H7 (cell line): ENCODE measurements at places on chromosomes 12 and 14.

DNA sequence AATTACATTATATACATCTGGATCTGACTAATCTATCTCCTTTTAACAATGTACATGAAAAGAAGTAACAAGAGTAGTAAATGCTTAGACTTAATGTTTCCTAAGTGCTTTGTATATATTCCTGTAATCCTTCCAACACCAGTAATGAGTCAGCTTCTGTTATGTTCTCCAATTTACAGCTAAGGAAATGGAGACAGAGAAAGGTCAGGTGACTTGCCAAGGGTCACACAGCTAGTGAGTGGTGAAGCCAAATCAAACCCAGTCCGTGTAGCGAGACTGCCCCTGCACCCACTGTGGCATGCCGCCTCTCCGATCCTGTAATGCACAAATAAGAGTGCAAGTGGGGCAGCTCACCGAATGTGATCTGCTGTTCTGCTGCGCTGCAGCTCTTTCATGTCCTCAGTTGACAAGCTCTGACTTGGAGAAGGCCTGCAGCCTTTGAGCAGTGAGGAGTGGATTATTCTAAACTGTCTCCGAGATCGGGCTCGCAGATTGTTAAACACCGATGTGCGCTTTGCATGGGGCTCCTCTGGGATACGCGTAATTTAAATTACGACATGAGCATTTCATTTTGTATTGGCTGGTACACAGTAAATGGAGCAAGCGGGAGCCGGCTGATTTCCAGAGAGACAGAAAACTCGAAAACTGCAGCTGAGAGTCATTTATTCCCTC lies 65.1 kb upstream of the KTN1 start:
- no peak for DNase-seq

DNA sequence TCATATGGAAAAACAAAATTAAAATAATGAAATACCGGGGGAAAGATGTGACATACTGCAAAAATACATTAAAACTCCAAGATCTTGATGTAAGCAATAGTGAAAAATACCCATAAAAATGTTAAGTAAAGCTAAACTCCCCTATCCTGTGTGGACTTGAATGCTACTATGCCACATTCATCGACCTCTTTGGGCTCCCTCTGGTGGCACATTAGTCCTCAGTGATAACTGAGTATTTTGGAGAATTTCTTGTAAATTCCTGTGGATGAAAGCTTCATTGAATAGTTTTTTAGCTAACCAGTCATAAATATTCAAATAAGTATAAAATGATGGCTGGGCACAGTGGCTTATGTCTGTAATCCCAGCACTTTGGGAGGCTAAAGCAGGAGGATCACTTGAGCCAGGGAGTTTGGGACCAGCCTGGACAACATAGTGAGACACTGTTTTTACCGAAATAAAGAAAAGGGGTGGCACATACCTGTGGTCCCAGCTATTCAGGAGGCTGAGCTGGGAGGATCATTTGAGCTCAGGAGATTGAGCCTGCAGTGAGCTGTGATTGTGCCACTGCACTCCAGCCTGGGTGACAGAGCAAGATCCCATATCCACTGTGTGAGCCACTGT lies 42.4 kb upstream of the SGPP1 start:
- peak; percentile 57 for DNase-seq

GRCh38 chr12:128483526-128484255 lies 216.7 kb downstream of the TMEM132C start:
- DNase-seq: no peak

DNA sequence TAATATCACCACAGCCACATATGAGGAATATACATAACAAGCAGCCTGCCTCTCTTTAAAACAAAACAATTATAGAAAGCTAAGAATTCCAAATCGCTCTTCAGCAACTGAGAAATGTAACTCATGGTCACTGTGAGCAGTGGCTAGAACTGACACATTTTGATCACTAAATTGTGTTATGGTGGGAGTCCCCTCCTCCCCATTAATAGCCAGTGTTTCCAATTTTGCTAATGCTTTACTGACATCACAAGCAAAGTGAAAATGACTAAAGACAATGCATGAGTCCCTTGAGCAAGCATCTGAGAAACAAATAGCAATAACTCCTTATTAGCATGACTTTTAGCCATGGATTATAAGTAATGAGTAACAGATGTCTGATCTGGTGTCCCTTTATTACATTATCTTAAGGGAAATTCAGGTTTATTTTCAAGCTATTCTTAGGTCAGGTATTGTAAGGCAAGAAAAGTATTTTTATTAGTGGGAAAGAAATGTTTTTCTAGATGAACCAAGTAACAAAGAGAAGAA lies 148.3 kb downstream of the KCNH5 start:
- no peak for DNase-seq

GRCh38 chr12:112463478-112463877 lies 44.7 kb downstream of the PTPN11 start:
- no peak for DNase-seq

GRCh38 chr14:69328317-69328716 lies 68.4 kb downstream of the GALNT16 start:
- no peak for DNase-seq

DNA sequence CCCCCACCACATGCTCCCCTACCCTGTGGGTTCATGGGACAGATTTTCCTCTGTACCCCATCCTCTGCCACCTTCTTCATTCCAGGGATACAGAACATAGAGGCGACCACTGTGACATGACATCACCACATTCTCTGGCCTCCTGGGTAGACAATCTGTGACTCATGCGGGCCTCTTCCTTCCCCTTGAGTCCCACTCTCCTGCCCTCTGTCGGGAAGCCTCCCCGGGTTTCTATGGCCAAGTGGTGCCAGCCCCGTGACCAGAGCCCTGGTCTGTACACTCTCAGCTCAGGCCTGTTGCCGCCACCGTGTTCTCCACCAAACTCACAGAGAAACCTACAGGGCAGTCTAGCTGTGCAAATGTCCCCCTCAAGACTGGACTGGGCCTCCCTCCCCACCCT lies 8.0 kb downstream of the CLMN start:
- no peak for DNase-seq

- DNase-seq: no peak
These were observed 174.7 kb downstream of the TTC8 start for GRCh38 chr14:88999137-88999536.

GRCh38 chr12:4325966-4326365 lies 5.0 kb downstream of the TIGAR start:
- DNase-seq: no peak

DNA sequence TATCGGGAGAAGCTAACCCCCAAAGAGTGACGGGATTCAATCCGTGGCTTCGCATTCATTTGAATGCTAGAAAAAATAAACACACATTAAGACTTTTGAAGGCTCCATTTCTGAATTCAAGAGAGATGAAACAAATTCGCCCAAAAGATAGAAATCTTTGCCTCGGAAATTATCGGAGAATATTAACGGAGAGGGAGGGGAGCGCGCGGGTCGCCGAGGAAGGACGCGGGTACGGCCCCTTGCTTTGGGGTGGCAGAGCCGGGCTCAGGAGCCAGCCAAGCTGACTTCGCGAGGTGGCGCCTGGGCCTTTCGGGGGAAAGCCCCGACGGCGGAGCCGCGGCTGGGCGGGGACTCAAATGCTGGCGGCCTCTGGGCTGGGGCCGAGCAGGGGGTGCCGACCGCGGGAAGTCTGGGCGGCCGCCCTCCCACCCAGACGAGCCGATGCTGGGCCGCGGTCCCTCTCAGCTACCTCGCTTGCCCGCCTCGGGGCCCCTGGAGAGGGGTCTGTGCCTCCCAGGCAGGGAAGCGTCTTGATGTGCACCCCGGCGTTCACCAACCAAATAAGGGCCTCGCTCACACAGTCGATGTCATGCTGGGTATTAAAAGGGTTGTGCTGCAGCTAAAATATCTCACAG lies 14.7 kb downstream of the NKX2-1 start:
- DNase-seq: peak; percentile 89

DNA sequence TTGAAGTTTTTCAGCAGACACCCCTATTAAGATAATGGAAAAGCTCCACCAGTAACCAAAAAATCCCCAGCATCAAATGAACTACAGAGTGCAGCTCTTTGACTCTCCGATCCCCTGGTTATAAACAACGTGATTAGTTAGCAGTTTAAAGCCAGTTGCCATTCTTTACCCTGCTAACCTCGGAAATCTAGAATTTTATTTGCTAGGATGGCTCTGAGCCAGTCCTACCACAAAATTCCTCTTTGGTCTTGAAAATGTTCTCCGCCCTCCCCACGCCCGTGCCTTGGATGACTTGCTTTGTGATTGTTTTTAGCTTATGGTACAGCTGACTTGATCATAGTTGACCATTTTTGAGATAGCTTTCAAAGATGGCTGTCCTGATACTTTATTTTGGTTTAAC lies 1.2 kb downstream of the KLHDC2 start:
- DNase-seq: no peak

GRCh38 chr12:120928864-120929652 lies 24.9 kb upstream of the SPPL3 start:
- no peak for DNase-seq

- DNase-seq: peak; percentile 63
These were observed 18.0 kb downstream of the LRRC74A start for GRCh38 chr14:76844223-76844622.

DNA sequence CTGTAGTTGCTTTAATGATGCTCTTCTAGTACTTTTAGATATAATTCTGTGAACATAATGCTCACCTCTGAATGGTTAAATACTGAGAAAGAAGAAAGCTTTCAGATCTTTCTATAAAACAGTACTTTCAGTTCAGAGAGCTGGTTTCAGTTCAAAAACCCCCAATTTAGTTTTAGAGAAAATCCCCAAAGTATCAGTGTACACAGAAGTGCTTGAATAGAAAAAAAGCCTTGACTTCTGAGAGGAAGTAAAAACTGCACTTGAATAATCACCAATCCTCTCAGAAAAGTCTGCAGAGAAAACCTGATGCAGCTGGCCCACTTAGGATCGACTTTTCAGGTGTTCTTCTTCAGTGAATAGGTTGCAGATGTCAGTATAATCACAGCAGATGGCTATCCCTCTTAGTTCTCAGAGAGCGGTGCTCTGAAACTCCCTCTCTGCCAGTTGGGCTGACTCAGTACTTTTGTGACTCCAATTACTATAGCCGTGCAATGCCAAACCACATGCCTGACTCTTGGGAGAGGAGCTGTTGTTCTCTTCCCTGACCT lies 616.3 kb downstream of the LRFN5 start:
- no peak for DNase-seq

DNA sequence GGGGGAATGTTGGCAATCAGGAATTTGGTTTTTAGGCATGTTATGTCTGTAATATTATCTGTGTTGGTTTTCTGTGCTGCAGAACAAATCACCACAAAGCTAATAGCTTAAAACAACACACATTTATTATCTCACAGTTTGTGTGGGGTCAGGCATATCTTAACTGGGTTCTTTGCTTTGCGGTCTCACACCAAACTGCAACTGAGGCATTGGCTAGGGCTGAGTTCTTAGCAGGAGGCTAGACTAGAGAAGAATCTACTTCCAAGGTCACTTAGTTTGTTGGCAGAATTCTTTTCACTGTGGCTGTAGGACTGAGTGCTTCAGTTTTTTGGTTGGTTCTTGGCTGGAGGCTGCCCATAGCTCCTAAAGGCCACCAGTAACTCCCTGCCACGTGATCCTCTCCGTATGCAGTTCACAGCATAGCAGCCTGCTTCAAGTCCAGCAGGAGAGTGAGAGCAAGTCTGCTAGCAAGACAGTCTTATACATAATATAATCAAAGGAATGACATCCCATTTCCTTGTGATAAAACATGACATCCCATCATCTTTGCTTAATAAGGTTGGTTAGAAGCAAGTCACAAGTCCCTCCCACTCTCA lies 21.6 kb downstream of the ATF1 start:
- DNase-seq: no peak

DNA sequence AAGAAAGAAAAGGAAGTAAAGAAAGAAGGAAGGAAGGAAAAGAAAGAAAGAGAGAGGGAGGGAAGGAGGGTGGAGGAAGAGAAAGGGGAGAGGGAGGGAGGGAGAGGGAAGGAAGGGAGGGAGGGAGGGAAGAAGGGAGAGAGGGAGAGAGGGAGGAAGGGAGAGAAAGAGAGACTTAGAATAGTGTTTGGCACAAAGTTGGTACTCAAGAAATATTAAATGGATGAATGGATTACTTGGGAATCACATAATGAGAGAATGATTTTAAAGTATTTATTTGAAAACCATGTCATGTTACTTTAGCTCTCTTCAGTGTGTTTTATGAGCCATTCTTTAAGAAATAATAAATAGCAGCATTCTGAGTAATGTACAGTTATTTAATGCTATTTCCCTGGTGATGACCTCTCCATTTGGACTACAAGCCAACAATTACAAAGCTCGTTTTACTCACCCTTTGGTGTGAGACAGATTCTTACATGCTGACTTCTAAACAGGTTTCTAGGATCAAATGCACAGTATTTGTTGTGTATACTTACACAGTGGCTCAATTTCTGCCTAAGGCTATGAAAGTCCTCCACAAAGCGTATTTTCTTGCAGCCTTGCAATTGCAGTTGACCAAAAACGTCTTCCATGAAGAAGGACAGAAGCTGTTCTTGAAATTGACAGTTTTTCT lies 861 bp downstream of the IL26 start:
- DNase-seq: no peak

GRCh38 chr12:7096979-7097378 lies 4.7 kb upstream of the C1R start:
- no peak for DNase-seq

DNA sequence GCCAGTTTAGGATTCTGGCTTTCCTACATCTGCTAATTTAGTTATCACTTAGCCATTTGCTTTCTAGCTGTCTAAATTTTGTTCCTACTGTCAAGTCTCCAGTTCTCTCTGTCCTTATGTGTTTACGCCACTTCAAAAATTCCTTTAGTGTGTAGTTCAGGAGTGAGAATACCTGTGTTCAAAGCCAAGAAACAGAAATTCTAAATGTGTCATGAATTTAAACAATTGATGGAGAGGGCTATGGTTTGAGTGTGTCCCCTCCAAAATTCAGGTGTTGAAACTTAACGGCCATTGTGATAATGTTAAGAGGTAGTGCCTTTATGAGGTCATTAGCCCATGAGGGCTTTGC lies 11.4 kb upstream of the CATSPERB start:
- DNase-seq: no peak

DNA sequence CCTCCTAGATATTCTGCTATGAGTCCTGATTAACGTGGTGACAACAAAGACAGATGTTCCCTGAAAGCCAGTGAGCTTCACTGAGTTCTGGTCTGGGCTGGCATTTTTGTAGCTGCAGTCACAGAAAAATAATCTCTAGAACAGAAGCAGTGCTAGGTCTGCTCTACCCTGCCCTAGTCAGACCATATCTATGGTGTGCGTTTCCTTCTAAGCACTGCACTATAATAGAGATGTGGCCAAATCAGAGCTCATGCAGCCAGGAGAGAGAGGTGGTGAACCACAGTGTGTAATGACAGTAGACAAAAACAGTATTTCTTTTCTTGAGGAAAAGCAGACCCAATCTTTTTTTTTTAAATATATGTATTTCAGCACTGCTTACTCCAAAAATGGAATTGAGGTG lies 76.3 kb downstream of the CMAS start:
- no peak for DNase-seq
